ENCODE measurements at places on chromosomes 7 and 10.

DNA sequence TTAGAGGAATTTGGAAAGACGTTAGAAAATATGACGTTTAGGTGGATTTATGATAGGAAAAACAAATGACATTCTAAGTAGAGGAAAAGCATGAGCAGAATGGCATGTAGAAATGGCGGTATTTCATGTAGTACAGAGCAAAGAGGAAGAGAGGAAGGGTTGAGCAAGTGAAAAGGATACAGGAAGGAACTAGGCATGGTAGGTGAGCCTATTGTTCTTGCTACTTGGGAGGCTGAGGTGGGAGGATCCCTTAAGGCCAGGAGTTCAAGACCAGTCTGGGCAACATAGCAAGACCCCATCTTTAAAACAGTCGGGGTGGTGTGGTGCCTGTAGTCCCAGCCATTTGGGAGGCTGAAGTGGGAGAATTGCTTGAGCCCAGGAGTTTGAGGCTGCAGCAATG lies 1.2 kb downstream of the GTPBP10 start:
- DNase-seq: peak; percentile 38

- DNase-seq: peak; percentile 88
Observed at GRCh38 chr10:69004821-69005220, 16.2 kb downstream of the KIFBP start.

GRCh38 chr7:88075216-88075615 lies 141.2 kb downstream of the ADAM22 start:
- DNase-seq: no peak

GRCh38 chr7:113291058-113291457 lies 172.7 kb upstream of the SMIM30 start:
- no peak for DNase-seq

DNA sequence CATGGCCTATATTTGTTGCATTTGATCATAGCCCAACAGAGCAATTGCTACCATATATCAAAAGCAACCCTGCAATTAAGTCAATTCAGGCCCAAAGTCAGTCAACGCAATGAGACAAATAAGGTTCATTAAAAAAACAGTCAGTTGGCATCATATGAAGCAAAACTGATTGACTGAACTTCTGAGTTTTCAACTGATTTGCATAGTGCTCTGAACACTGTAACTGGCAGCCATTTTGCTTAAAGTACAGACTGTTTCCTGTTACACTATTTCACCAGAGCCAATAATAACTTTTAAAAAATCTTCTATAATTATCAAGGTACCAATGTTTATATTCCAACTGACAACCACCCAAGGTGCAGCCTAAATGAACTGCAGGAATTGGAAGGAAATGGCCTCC lies 68.4 kb upstream of the RAPGEF5 start:
- no peak for DNase-seq

- DNase-seq: no peak
Observed at GRCh38 chr7:123533929-123534382, 439 bp downstream of the IQUB start.

- DNase-seq: peak; percentile 16
Observed at GRCh38 chr7:7944619-7945282, 23.8 kb upstream of the GLCCI1 start.

- DNase-seq: no peak
Observed at GRCh38 chr10:124236816-124237215, 143.4 kb upstream of the CHST15 start.

- peak; percentile 34 for DNase-seq
Observed at GRCh38 chr7:25820432-25821040, 331.5 kb upstream of the NFE2L3 start.

- no peak for DNase-seq
Observed at GRCh38 chr10:130430291-130430690, 294.1 kb downstream of the GLRX3 start.

- no peak for DNase-seq
Observed at GRCh38 chr7:101899616-101900015, 82.2 kb downstream of the CUX1 start.

GRCh38 chr7:45048748-45049147 lies 40.0 kb downstream of the NACAD start:
- no peak for DNase-seq

DNA sequence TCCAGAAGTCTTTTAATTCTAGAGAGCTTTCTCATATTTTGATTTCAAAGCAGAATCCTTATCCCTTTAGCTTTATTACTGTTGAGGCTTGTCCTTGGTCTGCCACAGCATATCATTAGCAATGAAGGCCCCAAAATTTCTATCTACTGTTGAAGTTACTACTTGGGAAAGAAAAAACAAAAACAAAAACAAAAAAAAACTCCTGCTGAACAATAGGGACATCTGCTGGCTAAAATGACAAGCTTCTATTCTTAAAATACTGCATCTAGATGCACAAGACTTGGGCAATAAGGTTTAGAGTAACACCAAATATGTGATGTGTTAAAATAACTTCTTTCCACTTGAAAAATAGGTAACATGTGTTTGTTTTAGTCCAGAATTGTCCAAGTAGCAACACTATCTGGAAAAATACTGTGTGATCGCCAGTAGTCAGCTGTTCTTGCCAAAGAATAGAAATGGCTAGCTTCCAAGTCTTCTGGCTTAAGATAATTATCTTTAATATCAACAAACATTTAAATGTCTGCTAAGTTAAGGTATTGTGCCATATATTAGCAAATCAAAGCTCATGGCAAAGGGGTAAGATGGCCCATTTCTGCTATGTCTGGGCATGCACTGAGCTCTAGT lies 3.8 kb upstream of the DMTF1 start:
- DNase-seq: peak; percentile 71

DNA sequence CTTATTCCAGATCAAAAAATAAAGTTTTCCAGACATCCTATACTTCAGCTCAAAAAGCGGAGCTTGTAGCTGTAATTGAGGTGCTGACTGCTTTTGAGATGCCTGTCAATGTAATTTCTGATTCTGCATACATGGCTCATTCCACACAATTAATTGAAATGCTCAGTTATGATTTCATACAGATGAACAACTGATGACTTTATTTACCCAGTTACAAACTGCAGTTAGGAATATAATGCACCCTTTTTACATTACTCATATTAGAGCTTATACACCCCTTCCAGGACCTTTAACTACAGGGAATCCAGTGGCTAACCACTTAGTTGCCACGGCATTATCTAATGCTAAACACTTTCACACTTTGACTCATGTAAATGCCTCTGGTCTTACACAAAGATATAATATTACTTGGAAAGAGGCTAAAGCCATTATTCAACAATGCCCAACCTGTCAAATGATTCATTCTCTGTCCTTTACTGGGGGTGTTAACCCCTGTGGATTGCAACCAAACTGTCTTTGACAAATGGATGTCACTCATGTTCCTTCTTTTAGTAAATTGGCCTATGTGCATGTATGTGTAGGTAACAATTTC lies 147.3 kb downstream of the ZNF33B start:
- no peak for DNase-seq

GRCh38 chr7:79398138-79398749 lies 55.2 kb downstream of the MAGI2 start:
- DNase-seq: no peak

GRCh38 chr7:101624246-101625001 lies 4.7 kb downstream of the MYL10 start:
- no peak for DNase-seq

- no peak for DNase-seq
Observed at GRCh38 chr10:6770846-6771245, 190.8 kb upstream of the PRKCQ start.

- DNase-seq: peak; percentile 67
Observed at GRCh38 chr10:132185601-132186487, 904 bp upstream of the DPYSL4 start.

DNA sequence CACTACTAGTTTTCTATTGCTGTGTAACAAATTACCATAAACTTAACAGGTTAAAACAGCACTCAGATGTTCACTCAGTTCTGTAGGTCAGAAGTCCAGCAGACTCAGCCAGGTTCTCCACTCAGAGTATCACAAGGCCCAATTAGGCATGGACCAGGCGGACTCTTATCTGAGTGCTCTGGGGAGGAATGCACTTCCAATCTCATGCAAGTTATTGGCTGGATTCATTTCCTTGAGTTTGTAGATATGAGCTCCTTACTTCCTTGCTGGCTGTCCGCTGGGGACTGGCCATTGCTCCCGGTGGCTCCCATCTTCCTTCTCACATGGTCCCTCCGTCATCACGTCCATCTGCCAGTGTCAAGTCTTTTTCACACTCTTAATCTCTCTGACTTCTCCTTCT lies 137.0 kb upstream of the PRR15 start:
- DNase-seq: no peak

GRCh38 chr10:30207485-30208052 lies 141.5 kb downstream of the MTPAP start:
- DNase-seq: no peak

GRCh38 chr7:27611059-27611458 lies 51.6 kb downstream of the HIBADH start:
- no peak for DNase-seq

DNA sequence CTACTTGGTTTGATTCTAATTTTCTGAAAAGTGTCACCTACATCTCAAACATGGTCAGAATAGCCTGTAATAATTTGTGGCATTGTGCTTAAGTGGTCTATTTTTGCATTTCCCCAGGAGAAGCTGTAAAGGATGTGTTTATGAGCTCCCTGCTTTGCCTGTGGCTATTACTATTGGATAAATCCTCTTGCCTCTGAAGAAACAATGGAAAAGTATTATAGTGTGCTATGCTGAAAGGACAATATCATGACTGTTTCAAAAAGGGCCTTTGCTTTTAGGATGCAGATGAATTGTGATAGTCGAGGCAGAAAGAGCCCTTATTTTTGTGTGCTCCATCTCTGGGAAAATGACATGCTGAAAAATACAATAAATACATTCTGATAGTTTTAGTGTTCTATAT lies 94.1 kb upstream of the ARMC3 start:
- no peak for DNase-seq

GRCh38 chr10:130127364-130128061 lies 8.7 kb upstream of the GLRX3 start:
- DNase-seq: peak; percentile 78

DNA sequence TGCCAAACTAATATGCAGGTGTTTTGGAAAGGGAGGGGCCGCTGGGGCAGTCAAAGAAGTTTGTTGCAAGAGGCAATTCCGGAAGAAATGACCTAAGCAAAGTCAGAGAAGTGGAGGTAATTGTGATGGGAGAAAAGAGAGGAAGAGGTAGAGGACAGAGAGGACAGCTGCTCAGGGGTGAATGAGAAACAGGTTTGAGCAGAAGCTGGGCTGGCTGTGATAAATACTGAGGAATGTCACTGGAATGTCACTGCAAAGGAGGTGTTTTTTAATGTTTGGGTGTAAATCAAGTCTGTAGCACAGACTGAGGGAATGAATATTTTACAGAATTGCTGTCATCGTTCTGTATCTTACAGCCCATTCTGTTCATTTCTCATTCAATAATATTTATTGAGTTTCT lies 207.2 kb downstream of the DPP6 start:
- no peak for DNase-seq

DNA sequence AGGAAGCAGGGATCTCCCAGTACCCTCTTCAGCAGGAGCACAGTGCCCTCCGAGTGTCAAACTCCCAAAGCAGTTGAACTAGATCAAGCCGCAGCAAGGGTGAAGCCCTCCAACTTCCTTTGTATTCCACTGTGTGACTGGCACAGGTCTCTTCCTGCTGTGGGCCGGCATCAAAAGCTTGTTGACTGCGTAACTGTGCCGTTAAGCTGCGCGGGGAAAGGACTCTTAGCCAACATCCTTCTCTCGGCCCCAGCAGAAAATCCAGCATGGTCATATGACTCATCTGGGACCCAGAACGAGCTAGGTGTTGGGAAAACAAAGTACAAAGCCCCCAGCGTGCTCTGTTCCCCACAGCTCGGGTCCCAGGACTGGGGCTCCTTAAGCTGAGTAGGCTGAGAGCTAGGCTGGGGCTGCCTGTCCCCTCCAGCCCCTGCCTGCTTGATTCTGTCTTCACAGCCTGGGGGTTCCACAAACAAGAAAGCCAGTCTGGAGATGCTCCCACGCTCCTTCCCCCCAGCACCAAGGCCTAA lies 52.2 kb downstream of the COL17A1 start:
- DNase-seq: no peak

- DNase-seq: no peak
Observed at GRCh38 chr10:128318366-128318765, 192.1 kb upstream of the MKI67 start.
